Stimulated activated CD4-positive, alpha-beta T cell treated with anti-CD3 and anti-CD28 coated beads, Interleukin-1b, Interleukin-23, amount 100 ng/mL, for 1 hour (primary cell): ENCODE measurements at places on chromosomes 16 and 17.

- no peak for DNase-seq
Measured at GRCh38 chr17:72726936-72727335, 365.6 kb downstream of the SLC39A11 start.

DNA sequence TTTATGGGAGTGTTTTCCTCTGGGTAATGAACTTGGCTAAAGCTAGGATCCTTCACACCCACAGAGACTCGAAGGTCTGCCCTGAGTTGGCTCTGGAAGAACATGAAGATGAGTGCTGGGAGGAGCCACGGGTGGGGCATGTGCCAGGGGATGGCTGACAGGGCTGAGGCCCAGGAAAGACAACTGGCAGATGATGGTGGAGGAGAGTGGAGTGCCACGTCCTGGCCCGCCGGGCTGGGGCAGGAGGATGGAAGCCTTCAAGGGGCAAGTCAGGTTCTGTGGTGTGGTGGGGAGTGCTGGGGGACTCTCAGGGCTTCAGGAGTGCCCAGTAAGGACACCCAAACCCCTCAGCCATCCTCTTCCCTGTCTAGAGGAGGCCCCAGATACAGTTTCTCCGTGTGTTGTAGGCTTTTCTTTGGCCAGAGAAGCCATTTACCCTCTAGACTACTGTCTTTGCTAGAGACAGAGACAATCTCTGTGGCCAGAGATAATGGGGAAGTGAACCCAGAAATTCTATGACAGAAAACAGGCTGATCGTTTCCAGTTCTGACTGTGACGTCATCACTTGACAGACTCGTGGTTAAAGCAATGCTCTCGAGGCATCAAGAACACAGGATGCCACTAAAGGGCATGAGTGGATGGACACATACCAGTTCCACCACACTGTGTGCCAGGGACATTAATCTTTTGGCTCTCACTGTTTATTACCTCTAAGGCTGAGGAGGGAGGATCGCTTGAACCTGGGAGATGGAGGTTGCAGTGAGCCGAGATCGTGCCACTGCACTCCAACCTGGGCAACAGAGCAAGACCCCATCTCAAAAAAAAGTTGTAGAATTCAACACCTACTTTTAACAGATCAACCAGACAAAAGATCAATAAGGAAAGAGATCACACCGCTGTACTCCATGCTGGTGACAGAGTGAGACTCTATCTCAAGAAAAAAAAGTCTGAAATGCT lies 18.6 kb upstream of the SLC5A10 start:
- DNase-seq = no peak

GRCh38 chr17:71638668-71639067 lies 482.2 kb upstream of the SOX9 start:
- no peak for DNase-seq

- no peak for DNase-seq
Measured at GRCh38 chr17:64259922-64260321, 3.1 kb downstream of the TEX2 start.

DNA sequence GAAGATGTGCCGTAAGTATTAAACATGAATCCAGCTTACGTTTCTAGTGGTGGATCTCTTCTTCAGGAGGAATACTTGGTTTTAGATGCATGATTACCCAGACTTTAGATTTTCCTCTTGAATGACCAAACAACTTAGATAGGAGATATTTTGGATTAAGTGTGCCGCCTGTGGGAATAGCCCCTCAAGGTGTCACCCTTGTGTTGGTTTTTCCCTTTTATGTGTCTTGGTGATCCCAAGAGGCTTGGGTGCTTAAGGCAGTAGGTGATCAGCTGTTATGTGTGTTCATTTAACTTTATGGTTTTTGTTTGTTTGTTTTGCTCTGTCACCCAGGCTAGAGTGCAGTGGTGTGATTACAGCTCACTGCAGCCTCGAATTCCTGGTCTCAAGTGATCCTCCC lies 115.1 kb downstream of the PPM1E start:
- no peak for DNase-seq

DNA sequence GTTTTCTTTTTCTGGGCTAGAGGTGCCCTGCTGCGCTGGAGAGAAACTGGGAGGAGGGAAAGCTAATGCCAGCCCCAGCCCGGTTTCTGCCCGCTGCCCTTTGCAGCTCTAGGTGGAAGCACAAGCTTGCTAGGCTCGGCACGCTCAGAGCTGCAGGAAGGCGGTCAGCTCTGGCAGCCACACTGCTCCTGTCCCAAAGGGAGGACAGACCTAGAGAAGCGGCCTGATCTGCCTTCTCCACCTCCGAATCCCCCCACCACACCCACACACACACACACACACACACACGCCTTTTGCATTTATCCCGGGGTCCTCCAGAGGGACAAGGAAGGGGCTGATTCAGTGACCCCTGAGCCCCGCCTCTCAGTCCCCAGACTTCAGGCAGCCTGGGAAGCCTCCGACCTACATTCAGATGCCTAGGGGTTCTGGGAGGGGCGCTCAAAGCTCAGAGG lies 418.1 kb downstream of the SOX9 start:
- DNase-seq = no peak

DNA sequence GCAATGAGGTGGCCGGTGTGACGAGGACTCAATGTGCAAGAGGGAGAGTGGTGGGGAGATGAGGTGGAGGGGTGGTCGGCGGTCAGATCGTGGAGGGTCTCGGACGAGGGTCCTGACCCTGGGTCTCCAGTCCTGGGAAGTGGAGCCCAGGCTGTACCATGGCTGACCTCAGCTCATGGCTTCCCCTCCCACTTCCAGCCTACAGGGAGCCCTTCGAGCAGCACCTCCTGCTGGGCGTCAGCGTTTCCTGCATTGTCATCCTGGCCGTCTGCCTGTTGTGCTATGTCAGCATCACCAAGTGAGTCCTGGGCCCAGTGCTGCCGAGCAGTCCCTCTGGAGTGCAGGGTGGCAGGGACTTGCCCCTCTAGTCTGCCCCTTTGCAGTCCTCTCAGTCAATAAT lies 41.8 kb downstream of the IL4R start:
- DNase-seq = no peak

DNA sequence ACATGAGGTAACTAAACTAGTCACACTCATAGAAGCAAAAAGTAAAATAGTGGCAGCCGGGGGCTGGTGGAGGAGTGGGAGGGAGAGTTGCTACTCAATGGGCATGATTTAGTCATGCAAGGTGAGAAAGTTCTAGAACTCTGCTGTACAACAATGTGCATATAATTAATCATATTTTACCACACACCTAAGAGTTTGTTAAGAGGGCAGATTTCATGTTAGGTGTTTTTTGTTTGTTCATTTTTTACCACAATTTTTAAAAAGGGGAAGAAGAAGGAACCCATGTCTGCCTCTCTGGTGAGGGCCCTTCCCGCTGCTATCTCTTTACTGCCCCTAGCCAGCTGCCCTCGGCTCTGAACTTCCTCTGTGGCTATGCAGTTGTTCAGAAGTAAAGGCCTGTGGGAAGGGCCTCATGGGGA lies 11.2 kb downstream of the CD300LB start:
- DNase-seq = no peak

DNA sequence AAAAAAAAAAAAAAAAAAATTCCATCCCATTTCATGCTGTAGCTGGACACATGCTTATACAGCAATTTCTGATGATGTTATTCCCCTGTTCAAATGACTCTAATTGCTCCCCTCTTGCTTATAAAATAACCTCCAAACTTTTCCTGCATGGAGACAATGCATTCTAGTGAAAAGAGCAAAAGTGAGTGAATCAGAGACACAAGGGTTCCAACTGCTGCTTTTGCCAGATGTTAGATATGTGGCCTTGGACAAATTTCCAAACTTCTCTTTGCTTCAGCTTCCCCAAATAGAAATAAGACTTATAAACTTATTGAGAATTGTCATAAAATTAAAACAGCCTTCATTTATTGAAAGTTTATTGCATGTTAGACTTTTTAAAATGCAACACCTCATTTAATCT lies 65.0 kb upstream of the AXIN2 start:
- no peak for DNase-seq

DNA sequence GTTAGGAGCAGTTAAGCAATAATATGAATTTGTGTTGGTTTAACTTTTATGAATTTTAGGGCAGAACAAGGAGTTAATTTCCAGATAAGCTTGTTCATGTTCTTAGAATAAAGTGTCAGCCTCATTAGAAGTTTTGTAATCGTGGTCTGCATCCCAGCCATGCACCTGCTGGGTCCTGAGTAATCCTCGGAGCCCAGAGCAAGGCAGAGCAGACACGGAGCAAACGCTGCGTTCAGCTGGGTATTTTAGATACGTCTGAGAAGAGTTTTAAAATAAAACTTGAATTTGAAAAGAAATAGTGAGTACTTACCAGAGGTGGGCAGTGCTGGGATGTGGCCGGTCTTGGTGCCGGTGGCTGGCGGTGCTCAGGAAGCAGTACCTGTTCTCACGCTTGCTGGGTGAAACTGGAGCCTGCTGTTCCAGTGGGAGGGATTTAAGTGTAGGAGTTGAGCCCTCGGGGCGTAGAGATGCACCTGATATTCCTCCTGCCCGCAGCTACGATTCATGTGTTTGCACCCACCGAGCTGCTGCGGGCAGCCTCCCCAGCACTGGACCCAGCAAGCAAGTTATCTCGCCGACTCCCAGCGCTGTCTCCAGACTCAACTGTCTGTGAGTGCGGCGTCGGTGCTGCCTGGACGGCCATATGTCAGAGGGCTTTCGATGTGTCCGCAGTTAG lies at the start of gene ZNF750:
ZNF750 (minus strand) TSS at position 406 of the 676 bp plus-strand sequence. CDS start 7,568 bp downstream, outside the sequence.
- no peak for DNase-seq

GRCh38 chr17:80408872-80409271 lies 6.1 kb upstream of the ENDOV start:
- DNase-seq = no peak

DNA sequence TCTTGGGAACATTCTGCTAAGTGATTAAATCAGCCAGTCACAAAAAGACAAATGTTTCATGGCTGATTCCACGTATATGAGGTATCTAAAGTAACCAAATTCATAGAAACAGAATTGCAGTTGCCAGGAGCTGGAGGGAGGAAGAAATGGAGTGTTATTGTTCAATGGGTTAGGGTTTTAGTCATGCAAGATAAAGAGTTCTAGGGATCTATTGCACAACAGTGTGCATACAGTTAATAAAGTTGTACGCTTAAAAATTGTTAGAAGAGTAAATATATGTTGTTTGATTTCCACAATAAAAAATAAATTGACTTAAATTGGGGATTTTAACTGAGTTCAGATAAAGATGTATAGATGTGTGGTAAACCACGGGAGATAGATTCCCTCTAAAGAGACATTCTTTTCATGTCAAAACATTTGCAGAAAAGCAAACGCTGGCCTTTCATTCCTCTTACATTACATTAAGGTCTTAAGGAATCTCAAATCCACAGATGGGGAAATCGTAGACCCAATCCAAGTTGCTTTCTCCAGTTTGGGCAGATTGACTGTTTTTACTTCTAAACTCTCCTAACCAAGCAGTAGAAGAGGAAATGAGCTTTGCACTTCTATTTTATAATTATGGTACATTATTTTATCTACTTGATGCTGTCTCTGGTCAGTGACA lies 4.6 kb downstream of the PRDM7 start:
- DNase-seq = no peak

- no peak for DNase-seq
Measured at GRCh38 chr16:57883953-57884654, 81.8 kb upstream of the KIFC3 start.

DNA sequence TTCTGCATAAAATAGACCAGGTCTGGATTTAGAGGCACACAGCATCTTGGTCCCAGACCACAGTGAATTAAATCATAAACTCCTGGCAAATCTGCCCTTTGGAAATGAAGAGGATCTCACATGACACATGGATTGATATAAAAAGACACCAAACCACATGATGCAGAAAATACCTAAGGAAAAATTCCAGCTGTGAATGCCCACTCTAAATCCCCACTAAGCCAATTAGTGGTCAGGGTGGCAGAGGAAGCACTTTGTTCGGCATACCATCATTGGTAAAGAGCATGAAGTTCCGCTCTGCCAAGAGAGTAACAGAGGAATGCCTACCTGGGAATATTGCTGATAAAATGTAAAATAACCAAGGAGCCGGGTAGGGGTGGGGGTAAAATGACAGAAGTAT lies 32.4 kb upstream of the NOL11 start:
- no peak for DNase-seq

DNA sequence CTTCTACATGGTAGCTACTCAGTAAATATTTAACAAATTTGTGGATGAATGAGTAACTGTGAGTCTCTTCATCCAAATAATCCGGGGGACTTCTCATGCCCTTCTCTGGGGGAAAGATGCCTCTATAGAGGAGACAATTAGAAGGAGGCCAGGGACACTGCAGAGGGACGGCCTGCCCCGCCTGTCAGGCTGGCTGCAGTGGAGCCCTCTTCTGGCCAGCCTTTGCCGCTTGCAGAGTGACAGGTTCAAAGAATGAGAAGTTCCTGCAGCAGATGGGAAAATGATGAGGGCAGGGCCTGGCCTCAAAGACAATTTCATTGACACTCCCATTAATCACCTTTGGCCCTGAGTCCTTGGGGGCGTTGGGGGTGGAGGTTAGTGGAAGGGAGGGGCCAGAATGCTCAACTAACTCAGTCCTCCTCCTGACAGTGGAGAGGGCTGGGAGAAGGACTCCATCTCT lies 339.0 kb downstream of the MAF start:
- DNase-seq = no peak

DNA sequence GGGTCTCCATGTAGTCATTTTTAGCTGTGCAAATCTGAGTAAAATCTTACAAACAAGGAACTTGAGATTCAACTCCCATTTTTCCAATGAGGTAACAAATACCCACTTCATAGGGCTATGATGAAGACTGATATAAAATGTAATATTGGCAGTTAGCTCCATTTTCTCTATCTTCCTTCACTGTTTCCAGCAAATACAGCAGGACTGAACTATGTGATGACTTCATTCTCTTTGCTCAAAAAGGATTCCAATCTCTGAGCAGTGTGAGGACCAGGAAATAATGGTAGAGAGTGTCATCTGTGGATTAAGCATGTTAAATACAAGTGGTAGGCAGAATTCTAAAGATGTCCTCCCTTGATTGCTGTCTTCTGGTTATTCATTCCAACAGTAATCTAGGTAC lies 18.3 kb downstream of the RND2 start:
- no peak for DNase-seq
